ENCODE measurements at places on chromosomes 2 and 18. TPM values are rescaled to one million over a fixed set of nuclear protein-coding genes. Genes with fewer than 3 reads are reported as not detected.
A peak's percentile ranks its signal among the peaks of the same experiment; 100 is the strongest.

ASAP2 gene
- total RNA-seq: 12.5 TPM

ATP9B gene
- total RNA-seq: 19.7 TPM

TMEM131 gene
- 21.4 TPM for total RNA-seq

- H3K27ac ChIP-seq: no peak overlapping the region
- H3K36me3 ChIP-seq: no peaks in the 10 kb centered on the region
- DNase-seq: no peak
- H3K4me3 ChIP-seq: no peak overlapping the region
- H3K4me1 ChIP-seq: no peaks in the 10 kb centered on the region
These were observed 97.8 kb upstream of the RASGRP3 start for GRCh38 chr2:33378556-33379210.

DNA sequence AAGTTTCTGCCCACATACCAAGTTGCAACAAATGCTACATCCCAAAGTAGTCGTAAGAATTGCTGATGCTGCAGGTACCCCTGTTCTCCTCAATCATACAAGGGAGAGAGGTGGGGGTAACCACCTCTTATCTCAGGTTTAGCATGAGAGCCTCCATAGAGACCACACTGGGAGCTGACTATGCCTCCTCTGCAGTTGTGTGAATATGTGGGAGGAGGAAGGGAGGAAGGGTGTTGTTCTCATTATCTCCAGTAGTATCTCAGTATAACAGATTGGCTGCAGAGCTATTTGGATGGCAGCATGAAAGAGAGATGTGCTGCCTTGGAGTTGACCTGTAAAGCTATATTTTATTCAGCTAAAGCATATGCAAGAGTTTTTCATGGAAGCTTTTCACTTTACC is 690.7 kb downstream of the KCNJ3 start:
- no peaks in the 10 kb centered on the region for H3K27me3 ChIP-seq
- H3K36me3 ChIP-seq: no peaks in the 10 kb centered on the region
- H3K4me1 ChIP-seq: no peaks in the 10 kb centered on the region
- DNase-seq: no peak
- no peak overlapping the region for H3K4me3 ChIP-seq

DNA sequence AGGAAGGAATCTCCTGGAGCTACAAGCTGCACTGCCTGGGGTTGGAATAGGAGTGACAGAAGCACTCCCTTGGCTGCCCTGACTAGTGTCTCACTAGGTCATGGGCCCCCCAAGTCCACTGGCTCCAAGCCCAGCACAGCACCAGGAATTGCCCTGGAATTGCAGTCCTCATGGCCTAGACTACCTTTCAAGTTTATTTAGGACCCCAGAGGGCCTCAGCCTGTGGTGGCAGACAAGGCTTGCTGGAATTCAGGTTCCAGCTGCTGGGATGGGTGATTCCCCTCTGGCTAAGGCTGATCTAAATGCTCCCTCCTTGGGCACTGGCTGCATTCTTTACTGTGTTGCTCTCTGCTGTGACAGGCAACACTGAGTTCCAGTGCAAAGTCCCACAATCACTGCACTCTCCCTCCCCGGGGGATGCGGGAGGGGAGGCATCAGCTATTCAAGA is 14.0 kb downstream of the STRADB start:
- no peak overlapping the region for H3K4me3 ChIP-seq
- no peaks in the 10 kb centered on the region for H3K36me3 ChIP-seq
- peak overlapping the region; percentile 63 for H3K27ac ChIP-seq
- no peaks in the 10 kb centered on the region for H3K27me3 ChIP-seq
- H3K4me1 ChIP-seq: no peaks in the 10 kb centered on the region
- DNase-seq: no peak

DNA sequence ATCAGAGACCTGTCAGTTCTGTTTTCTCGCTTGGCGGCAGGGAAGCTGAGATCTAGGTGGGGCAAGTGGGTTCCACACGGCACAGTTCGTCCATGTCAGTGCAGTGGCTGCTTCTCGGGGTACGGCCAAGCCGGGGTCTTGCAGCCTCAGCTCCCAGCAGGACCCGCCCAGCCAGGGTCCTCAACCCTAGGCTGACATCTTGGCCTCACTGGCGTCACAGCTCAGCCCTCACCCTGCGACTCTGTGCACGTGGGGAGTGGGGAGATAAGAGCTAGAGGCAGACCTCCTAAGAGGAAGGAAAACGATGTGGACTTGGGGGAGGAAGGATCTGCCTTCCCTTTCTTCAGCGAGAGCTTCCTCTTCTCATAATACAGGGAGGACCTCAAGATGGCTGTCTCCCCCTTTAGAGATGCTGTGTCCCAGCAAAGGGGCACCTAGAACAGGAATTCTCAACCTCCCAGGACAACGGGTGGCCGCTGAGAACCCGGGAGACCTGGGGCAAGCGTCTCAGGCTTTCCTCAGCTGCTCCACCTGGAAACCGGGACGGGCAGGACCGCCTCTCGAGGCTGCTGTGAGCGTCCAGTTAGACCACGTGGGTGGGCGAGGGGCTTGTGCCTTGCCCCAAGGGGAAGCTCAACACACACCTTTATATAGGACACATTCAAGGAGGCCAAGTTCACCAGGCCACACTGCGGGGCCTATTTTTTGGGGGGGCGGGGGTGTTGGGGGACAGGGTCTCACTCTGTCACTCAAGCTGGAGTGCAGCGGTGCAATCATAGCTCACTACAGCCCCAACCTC is 23.5 kb upstream of the KLF11 start:
- H3K36me3 ChIP-seq: no peaks in the 10 kb centered on the region
- no peak for DNase-seq
- no peak overlapping the region for H3K27ac ChIP-seq
- H3K4me1 ChIP-seq: peaks cover 13% of the 10 kb centered on the region
- no peak overlapping the region for H3K4me3 ChIP-seq

DNA sequence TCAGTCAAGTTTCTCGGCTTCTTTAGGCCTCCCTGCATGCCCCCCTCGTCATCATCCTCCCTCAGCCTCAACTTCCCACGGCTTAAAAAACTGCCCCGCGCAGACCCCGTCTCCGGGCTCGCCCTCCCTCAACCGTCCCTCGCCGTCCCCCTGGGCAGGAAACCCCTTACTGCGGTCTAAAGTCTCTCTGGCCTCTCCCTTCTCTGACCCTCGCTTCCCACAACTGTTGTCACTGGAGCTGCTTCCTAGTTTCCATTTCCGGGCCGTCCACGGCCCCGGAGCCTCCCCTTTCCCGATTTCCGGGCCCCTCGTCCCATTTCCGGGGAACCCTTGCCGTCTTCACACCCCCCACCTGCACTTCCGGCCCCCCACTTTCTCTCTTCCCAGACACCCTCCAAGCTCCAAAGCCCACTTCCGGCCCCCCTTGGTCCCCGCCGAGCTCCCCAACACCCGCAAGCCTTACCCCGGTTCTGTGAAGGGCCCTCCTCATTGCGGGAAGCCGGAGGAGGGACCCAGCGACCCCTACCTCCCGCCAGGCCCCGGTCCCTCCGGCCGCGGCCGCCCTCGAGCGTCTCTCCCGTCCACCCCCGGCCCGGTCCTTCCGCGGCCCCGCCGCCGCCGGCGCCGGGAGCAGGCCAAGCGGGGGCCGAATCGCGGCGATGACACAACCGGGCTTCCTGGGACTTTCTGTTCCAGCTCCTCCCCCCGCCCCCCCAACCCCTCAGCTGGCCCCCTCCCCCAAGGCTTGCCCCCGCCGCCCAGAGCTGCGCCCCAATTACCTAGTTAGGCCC is 513 bp downstream of the TRIP12 start:
- H3K36me3 ChIP-seq: no peaks in the 10 kb centered on the region
- H3K27me3 ChIP-seq: no peaks in the 10 kb centered on the region
- H3K4me3 ChIP-seq: peak overlapping the region; percentile 98
- peak overlapping the region; percentile 99 for H3K27ac ChIP-seq
- H3K4me1 ChIP-seq: peaks cover 15% of the 10 kb centered on the region

Measured in body of pancreas (tissue), 4 donors.